ENCODE measurements at places on chromosomes 7 and 10.

GRCh38 chr7:36810489-36810888 is 86.2 kb upstream of the AOAH start:
- DNase-seq, result no peak

GRCh38 chr7:3094701-3095445 is 51.2 kb upstream of the CARD11 start:
- no peak for DNase-seq

DNA sequence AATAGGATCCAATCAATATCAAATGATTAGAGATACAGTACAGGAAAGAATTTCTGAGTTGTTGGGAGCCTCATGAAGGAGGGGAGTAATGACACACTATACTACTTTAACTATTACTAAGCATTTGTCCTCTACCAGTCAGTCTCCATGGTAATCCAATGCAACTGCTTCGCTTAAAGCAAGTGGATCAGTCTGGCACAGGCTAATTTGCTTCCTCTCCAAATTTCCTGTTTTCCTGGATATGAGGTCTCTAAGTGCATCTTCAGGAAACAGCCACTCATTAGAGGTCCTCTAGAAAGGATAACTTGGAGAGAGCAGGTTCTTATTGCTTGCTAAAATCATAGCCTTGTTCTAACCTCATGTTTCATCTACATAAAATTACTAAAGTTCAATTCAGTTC is 8.4 kb upstream of the SEPTIN7 start:
- DNase-seq, result no peak

DNA sequence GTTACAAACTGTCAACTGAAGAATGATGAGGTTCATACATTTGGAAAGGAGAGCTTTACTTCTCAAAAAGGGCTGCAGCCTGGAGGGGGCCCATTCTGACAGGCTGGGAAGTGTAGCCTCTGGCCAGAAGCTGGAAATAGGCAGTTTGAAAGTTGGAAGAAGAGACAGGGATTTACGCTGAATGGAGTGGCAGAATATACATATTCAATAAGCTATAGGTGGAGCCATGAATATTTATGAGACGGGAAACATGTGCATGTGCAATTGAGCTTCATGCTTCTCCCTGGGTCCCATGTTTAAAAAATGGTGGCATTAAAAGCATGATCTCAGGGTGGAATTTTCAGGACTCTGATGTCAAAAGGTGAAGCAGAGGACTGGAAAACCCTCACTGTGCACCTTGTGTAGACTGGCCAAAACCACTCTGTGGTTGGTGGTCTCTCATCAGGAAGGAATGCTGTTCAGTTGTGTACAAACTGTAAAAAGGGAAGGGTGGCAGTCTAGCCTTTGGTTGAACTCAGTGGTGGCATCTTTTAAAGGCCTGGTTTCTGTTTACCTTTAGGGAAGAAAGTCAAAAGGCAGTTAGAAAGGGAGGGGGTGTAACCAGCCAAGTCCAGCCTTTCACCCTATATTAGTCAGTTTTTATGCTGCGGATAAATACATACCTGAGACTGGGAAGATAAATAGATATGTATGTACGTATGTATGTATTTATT is 7.2 kb upstream of the ACTR3B start:
- DNase-seq, result no peak

GRCh38 chr7:143733876-143734275 is 23.6 kb downstream of the CTAGE6 start:
- no peak for DNase-seq

- no peak for DNase-seq
Observed at GRCh38 chr7:118057404-118057803, 126.6 kb upstream of the LSM8 start.

DNA sequence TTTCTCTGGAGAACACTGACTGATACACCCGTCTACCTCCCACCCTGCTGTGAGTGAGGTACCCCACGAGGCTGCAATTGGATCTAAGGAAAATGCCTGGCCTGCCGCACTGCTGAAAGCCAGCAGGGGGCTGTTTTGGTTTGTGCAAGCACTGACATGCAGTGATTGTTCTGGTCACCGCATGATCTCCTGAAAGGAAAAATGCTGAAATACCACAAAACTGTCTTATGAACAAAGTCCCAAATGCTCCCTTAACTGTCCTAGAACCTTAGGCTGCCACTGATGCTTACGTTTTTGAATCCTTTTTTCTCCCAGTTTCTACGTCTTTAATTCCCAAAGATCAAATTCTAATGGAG is 132.7 kb downstream of the JCAD start:
- no peak for DNase-seq

DNA sequence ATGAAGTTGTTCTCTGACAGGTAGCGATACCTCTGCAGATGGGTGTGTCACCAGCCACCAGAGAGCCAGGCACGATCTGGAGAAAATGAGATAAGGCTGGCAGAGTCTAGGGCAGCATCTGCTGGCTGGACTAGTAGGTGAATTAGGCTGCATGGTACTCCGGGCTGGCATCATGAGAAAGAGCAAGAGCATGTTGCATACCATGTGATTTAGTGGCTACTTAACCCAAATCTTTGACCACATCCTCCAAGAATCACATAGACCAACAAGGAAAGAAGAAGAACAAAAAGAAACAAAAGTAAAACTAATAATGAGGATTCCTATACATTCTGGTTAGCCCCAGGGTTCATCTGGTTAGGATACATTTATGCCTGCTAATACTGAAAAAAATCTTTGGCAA is 23.4 kb upstream of the FAM170B start:
- no peak for DNase-seq

GRCh38 chr7:135079068-135079467 is 68.8 kb upstream of the TMEM140 start:
- no peak for DNase-seq

DNA sequence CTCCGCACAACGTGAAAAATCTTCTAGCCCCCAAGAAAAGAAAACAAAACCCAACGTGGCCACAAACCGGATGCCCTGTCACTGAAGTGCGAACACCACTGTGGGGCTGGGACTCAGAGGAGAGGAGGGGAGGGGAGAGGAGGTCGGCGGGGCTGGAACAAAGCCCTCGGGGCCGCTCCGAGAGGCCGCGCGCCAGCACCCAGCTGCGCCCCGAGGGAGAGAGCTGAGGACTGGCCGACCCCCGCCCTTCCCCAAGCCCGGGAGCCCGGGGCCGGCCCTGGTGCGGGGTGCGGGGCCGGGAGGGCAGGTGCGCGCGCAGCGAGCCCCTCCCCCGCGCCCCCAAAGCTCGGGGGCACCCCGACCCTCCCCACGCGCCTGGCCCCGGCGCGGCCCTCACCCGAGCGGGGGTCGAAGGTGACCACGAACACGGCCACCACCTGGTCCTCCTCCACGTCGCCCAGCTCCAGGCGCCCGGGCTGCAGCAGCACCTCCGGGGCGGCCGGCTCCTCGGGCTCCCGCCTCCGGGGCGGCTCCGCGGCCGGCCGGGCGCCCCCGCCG is 398 bp downstream of the DENND11 start:
- DNase-seq, result no peak

DNA sequence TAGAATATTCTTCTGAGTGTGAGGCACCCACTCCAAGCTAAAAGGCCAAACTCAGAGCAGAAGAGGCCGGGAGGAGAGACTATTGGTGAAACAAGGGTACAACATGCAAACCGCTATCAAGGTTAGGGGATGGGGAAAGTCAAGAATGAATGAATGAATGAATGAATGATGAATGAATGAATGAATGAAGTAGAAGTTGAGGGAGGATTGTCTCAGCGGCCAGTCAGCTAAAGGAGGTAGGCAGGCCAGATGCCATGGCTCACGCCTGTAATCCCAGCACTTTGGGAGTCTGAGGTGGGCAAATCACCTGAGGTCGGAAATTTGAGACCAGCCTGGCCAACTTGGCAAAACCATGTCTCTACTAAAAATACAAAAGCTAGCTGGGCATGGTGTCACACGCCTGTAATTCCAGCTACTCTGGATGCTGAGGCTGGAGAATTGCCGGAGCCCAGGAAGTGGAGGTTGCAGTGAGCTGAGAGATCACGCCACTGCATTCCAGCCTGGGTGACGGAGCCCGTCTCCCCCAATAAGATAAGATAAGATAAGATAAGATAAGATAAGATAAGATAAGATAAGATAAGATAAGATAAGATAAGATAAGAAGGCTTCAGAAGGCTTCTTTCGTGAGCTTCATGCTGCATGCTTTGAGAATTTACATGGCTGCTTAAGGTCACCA is 250.8 kb downstream of the CCDC3 start:
- no peak for DNase-seq

DNA sequence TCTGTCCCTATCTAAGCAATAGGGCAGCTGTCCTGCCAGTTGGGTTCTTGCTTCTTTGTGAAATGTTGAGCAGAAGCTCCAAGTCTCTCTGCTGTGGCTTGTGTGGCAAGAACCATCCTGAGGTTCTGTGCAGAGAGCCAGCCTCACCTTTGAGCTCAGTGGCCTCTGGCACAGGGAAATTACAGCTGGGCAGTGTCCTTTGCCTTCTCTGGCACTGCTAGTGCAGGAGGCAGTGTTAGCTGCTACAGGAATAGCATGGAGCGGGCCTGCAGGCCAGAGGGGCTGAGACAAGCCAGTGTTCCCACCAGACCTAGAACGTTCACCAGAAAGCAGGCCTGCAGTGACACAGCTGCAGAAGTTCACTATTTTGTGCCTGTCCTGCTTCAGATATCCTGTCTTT is 1.8 kb downstream of the PRXL2A start:
- DNase-seq, result no peak

DNA sequence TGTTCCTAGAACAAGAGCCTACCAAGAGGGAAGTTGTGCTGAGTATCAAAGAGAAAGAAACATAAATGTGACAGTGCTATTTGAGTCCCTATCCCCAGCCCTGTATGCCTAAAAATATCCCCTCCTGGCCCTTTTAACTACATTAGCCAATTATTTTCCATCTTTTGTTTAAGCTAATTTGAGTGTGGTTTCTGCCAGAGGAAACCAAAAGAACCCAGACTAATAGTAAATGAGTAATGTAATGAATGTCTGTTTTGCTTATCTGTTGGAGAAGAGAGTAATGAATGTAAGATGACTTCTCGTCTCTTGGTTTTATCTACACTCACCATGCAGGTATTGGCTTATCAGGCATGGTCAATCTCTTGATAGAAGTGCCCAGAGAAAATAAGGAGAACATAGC is 134.4 kb upstream of the CDK1 start:
- no peak for DNase-seq

DNA sequence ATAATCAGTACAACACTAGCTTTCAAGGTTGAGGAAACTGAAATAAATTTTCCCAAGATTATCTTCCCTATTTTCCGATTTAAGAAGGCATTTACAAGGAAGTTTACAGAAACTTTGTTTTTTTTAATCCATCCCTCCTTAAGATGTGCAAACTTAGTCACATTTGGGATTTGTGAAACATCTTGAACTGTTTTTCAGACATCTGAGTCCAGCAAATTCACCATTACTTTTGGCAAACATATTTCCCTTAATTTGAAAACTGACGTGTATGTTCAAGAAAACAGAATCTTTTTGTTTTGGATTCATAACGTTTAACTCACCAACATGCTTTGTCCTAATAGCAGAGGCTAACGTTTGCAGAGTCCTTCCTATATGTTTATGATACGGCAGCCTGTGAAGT is 19.5 kb downstream of the GLI3 start:
- DNase-seq, result no peak

DNA sequence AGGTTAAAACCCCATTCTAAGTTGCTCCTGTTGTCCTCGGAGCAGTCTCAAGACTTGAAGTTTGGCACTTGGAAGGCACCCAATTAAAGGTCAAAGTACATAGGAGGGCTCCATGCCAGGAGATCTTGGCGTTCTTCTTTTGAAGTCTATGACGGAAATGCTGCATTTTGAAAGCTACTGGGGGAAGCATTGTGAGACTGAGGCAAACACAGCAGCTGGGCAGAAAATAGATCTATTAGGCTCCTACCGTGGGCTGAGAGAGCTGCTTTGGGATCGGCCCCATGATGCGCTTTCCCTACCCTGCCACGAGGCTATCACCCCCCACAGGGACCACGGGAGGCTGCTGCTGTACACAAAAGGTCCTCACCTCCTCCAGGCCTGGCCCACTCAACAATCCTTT is 20.0 kb downstream of the KIAA1549 start:
- DNase-seq, result no peak

DNA sequence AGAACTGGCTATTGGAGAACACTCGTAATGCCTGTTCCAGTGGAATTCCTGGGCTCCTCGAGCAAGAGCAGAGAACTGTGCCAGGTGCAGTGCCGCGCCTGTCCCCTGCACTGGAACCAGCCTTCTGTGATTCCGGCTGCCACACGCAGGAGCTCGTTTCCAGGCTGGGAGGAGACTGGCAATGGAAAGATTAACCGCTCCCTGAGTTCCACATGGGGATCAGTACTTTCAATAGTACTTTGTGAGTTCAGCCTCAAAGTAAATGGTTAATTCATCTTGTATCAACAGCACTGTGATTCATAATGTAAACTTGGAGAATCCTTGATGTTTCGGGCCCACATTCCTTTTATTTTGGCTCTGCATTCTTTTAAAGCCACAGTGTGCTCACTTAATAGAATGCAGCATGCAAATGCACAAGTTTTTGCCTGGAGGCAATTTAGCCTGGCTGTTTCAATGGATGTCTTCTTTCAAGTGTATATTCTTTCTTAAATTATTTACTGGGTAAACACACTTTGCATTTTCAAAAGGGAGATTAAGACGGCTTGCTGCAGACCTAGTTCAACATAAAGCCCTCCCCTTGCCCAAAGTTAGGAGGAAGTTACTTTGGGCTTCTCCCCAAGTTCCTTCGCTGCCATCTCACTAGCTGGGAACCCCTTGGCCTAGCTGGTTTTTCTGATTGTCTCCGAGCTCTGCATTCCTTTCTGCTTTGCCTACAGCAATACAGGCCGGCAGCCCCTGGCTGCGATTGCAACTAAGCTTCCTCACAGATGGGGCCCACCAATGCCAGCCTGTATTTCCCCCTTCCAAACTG is 138.1 kb upstream of the TCF7L2 start:
- DNase-seq, result peak; percentile 79

DNA sequence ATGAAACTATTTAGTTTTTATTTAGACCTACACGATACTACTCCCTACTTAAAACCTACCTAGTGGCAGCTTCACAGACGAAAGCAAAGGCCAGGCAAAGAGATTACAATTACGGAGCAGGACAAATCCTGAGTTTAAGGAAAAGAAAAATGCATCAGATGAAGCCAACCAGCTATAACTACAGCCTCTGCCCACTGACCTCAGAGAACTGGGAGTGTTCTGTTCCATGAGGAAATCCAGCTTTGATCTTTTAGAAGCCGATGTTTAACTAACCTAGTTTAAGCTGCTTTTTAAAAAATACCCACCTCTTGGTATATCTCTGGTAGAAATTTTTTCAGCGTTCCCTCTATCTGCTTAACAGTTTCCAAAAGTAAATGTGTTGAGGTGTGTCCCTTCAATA is 3.0 kb upstream of the UPF2 start:
- no peak for DNase-seq

DNA sequence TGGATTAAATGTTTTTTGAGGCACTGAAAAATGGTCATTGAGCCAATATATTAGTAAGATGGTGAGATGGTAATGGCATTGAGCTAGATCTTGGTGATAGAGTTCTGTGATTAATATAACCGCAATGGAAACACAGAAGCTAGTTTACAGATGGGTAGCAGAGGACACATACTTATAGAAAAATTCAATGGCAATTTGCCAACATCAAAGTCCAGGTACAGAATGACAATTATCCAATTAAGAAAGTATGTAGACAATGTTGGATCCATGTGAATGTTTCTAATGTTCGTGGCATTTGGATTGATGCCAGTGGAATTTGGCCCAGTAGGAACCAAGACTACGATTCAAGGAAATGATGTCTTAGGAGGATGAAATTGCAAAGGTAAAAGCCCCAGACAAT is 187.8 kb downstream of the GNAT3 start:
- no peak for DNase-seq

- DNase-seq, result no peak
Observed at GRCh38 chr7:32070406-32071360, at the start of gene PDE1C. TSS of gene PDE1C (minus strand) at chr7:32070407.

Data from muscle of arm (tissue), 14 donors.